ENCODE measurements at places on chromosomes 12 and 14. TPM values are rescaled to one million over a fixed set of nuclear protein-coding genes. Genes with fewer than 3 reads are reported as not detected.

DNA sequence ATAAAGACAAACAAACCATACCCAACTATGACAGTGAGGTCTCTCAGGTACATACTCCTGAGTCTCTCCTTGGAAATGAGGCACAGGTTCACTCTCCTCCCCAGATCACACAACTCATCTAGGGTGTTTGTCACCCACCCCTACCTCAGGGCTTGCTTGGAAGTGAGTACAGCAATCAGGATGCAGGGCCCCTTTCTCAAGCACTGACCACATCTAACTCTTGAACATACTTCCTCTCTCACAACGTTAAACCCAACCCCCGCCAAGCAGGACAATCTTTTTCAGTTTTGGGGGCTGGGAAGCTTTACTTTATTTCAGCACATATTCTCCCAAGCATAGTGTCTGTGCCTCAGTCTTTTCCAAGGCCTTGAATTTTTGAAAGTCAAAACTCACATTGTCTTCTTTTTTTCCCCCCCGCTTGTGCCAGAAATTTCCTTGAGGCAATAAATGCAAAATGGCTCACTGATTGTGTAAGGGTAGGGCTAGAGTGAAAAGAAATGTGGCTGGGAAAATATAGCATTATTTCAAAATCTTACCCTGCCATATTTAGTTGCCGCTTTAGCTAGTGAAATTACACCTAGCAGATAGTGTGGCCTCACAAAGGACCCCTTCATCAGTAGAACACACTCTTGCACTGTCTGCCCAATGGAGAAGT, 2.4 kb upstream of the GPR65 start:
- DNase-seq, result no peak

GRCh38 chr14:58699681-58700205, 62.0 kb downstream of the DACT1 start:
- no peak for DNase-seq

Gene TMEM229B
- total RNA-seq, result 1.1 TPM

GRCh38 chr12:51895378-51896135, 7.7 kb downstream of the ANKRD33 start:
- no peak for DNase-seq

- no peak for DNase-seq
Observed at GRCh38 chr12:90653040-90653439, 301.9 kb downstream of the CCER1 start.

GRCh38 chr14:83260751-83261150, 1727.1 kb upstream of the SEL1L start:
- no peak for DNase-seq

Gene SDR9C7
- not detected for total RNA-seq

- DNase-seq, result no peak
Observed at GRCh38 chr14:30015489-30015888, 87.8 kb upstream of the PRKD1 start.

GRCh38 chr12:97022536-97023230, 115.6 kb downstream of the NEDD1 start:
- DNase-seq, result no peak

DNA sequence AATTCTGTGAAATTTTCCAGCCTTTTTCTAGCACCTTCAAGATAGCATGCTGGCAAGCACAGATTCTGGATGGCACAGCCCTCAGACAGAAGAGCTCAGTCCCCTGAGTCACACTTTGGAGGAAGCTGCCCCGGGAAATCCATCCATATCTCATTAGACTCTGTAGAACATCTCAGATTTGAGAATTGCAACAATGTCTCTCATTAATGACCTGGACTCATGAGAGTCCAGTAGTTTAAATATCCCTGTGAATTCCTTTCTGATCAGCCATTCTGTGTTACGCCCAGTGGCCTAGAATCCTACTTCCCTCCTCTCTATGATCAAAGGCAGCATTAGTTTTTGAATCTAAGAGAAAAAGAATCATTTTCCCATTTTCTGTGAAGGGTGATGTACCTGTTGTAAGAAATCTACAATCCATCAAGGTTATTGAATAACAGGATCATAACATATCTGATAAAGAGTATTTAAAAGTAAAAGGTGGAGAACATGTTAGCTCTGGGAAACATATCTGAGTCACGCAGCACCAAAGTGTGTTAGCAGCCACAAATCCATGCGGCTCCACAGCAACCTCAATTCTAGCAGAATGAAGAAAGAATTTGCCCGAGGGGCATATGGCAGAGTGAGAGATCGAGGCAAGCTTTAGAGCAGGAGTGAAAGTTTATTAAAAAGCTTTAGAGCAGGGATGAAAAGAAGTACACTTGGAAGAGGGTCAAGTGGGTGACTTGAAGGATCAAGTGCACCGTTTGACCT, 855.6 kb upstream of the TMEM132C start:
- DNase-seq, result no peak

Gene NRXN3
- under 0.01 TPM for total RNA-seq

Gene PTPRQ
- total RNA-seq, result not detected

DNA sequence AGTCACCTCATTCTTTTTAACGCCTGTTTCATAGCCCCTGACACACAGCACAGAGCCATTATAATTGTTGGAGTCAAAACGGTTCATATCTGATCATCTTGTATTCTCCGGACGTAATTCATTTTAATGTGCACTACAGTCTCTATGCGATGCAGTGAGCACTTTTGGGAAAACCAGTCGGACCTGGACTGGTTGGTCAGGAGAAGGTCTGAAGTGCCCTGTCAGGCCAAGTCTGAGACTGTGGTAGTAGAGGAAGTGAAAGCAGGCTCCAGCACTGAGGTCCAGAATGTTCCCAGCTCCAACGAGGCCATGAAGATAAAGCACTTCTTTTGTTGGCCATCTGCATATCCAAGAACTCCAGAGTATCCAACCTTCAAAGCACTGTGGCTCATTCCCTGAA, 117.1 kb upstream of the NCOR2 start:
- DNase-seq, result no peak

DNA sequence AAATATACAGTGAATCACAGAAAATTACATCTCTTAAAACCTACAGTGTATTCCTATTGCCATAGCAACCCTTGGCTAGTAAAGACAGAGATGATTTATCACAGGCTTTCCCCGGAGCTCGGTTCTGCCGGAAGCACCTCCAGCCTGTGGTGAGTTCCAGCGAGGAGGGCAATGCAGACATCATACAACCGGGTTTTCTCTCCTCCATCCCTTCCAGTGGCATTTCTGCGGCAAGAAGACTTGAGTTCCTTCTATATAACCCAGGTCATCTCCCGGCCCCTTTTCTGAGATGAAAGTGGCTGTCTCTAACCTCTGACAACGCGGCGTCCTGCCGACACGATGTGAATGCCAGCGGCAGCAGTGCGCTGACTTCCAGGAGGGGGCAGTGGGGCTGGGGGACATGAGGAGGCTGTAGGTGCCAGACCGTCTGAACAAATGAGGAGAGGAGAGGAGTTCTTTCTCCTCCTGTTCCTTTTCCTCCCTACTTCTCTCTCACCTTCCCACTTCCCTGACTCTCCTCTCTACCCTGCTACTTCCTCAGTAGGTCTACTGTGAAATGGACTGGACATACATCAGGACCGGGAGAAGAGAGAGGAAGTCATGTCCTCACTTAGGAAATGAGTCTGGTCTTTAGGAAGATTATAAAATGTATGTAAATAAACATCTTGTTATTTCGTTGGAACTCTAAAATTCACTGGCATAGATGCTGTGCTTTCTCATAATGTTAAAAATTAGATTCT, 68.6 kb upstream of the MAX start:
- DNase-seq, result peak; percentile 69

DNA sequence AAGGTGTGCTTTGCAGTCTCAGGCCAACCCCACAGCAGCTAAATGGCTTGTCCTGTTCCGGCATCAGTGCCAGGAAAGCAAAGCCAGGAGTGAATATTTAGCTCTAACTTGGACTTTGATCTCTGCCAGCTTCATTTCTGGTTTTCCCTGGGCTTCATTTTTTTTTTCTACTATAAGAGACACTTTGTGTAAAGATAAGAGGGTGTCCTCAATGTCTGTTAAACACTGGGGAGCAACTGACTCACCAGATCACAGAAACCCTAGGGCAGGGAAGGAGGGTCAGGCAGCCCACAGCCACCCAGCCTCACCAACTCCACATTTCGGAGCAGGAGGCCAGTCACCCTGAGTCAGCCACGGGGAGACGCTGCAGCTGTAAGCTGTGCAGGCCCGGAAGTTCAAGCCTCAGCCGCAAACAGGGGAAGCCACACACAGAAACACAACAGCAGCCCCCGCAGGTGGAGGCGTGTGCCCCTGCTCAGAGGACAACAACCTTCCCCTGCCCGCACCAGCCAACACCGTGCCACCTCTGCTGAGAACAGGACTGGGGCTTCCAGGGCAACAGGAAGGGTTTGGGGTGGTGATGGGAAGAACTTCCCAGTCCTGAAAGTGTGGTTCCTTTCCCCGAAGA, 6.3 kb downstream of the TNFRSF1A start:
- DNase-seq, result peak; percentile 58

Gene PXN
- 73.2 TPM for total RNA-seq

- DNase-seq, result peak; percentile 12
Observed at GRCh38 chr12:111268738-111269572, 99.9 kb downstream of the PHETA1 start.

DNA sequence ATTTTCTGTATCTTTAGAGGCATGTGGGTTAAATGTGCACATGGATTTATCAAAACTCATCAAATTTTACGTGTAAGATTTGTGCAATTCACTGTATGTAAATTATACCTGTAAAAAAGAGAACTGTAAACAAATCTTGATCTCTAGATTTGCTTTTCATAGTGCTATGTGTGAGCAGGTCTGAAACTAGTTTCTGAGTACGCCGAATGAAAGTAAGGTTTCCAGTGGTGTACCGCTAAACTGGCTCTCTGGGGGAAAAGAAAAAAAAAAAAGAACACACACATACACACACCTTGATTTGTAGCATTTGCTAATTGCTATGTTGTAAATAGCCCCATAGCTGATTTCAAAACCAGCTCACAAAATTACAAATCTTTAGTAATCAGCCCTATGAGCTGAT, 8.6 kb upstream of the SLC41A2 start:
- DNase-seq, result no peak

- no peak for DNase-seq
Observed at GRCh38 chr14:104211215-104211614, 72.8 kb downstream of the KIF26A start.

GRCh38 chr12:6606331-6607131, 648 bp downstream of the CHD4 start:
- no peak for DNase-seq

DNA sequence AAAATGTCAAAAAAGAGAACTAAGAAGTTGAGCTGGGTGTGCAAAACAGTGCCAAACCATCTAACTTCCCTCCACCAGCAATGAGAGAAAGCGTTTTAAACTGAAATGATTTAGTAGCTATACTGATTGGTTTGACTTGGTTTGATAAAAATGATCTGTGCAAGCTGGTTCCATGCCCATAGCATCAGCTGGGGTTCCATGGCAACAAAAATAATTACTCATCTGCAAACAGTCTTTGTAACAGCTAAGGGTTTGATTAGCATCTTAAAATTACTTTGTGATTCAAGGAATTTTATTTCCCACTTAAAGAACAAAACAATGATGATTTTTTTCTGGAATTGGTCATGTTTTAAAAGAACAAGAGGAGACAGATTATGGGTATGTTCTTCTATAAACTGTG, 15.0 kb upstream of the BICD1 start:
- DNase-seq, result no peak

GRCh38 chr14:89399594-89400068, 17.4 kb downstream of the FOXN3 start:
- peak; percentile 80 for DNase-seq

Gene GLT1D1
- total RNA-seq, result not detected

GRCh38 chr14:22375321-22375930, 213.6 kb downstream of the DAD1 start:
- peak; percentile 42 for DNase-seq

Gene PRB2
- not detected for total RNA-seq

Gene WNT5B
- total RNA-seq, result 0.51 TPM

- DNase-seq, result no peak
Observed at GRCh38 chr12:80273144-80273543, 170.9 kb upstream of the PTPRQ start.

GRCh38 chr14:97633131-97633738, 836.1 kb downstream of the VRK1 start:
- no peak for DNase-seq

- DNase-seq, result no peak
Observed at GRCh38 chr12:6959058-6959804, 8.1 kb downstream of the PTPN6 start.

DNA sequence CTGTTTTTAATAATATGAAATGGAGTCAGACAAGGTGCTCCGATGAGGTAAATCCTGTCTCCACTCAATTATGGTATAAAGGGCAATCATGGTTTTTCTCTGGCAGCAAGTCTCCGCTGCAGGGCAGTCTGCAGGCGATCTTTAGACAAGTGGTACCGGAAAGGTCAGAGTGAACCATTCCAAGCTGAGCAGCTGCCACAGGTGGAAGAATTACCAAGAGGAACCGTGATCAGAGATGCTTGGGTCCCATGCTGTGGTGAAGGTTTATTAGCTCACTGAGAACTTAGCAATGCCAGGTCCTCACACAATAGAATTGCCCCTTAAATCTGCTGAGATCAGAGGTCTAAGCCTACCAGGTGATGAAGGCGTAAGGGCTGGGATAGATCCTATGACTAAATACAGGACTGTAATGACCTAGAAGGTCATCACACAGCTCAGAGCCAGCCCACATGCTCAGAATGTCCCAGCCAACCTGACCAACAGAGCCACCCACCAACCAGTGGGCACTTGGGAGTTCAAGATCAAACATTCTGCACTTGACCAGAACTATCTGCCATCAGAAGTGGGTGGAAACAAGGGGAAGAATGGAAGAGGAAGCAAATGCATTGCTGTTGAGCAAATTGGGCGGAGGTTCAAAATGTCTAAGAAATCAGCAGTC, 175.2 kb upstream of the BCL2L14 start:
- DNase-seq, result no peak

Gene CNTN1
- not detected for total RNA-seq

DNA sequence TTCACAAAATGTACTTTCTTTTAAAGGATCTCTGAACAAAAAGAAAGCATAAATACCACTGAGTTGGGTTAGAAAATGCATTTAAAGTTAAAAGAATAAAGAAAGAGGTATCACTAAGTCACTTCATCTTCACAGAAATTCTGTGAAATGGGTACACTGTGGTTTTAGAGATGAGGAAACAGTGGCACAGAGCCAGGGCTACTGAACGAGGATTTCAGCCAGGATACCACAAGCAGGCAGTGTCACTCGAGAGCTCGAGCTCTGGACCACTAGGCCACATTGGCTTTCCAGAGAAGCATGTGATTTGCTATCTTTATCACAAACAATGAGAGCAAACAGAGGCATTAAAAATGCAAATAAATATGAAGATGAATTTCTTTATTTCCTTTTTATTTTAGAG, 51.0 kb downstream of the WDHD1 start:
- DNase-seq, result peak; percentile 7

- DNase-seq, result no peak
Observed at GRCh38 chr12:64236549-64236948, 14.5 kb upstream of the KICS2 start.

Measured in dermis microvascular lymphatic vessel endothelial cell (primary cell).